Naive thymus-derived CD4-positive, alpha-beta T cell (primary cell): ENCODE measurements at places on chromosomes 4 and X. TPM values are rescaled to one million over a fixed set of nuclear protein-coding genes. Genes with fewer than 3 reads are reported as not detected.

DNA sequence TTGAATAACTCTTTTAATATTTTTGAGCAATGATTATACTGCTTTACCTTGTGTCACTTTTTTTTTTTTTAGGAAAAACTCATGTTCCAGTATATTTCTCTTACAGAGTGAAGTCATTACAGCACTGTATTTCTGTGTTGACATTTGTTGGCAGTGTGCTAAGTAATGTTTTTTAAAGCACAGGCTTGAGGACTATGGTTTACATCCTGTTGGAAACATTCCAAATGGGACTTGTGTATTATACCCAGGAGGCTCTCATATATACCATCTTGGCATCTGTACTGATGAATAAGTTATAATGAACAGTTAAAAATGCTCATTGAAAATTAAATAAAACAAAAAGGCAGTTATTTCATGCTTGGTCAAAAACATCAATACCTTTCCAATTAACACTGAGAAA lies 33.8 kb downstream of the CEP44 start:
- H3K4me3 ChIP-seq = no peak overlapping the region
- H3K27ac ChIP-seq = no peak overlapping the region
- DNase-seq = no peak

- H3K27me3 ChIP-seq = no peaks in the 10 kb centered on the region
- H3K4me3 ChIP-seq = no peak overlapping the region
Observed at GRCh38 chrX:139113708-139114107, 402.2 kb upstream of the FGF13 start.

DNA sequence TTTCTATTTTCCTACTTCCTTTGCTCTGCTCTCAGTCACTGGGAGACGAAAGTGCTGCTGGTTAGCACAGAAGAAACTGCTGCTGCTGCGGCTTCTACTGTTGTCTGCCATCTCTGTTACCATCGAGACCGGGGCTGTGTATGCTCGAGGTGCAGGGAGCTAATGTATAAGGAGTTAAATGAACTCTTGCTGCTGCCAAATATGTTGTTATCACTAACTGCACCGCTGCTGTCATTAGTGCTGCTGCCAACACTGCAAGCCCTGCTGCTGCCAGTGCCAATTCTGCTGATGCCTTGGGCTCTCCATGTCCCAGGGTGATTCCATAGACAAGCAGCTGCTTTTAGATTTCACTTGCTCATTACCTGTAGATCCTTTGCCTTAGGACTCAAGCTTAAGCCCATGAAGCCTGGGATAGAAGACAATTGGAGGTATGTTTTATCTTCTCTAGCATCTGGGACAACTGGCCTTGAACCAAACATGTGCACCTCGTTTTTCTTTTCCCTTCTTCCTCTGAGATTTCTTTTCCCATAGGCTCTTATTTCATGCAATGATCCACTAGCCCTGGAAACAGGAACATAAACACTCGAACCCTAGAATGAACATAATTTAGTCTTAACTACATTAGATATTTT lies 107.8 kb downstream of the CCSER1 start:
- DNase-seq = no peak
- no peak overlapping the region for H3K4me3 ChIP-seq
- no peak overlapping the region for H3K27ac ChIP-seq
- no peaks in the 10 kb centered on the region for H3K4me1 ChIP-seq
- no peaks in the 10 kb centered on the region for H3K36me3 ChIP-seq
- no peaks in the 10 kb centered on the region for H3K27me3 ChIP-seq

- no peak overlapping the region for H3K4me3 ChIP-seq
- H3K27ac ChIP-seq = no peak overlapping the region
- H3K36me3 ChIP-seq = no peaks in the 10 kb centered on the region
- no peak for DNase-seq
- H3K27me3 ChIP-seq = no peaks in the 10 kb centered on the region
Observed at GRCh38 chrX:78532363-78532762, 126.8 kb downstream of the RTL3 start.

- H3K4me3 ChIP-seq = no peak overlapping the region
- no peak for DNase-seq
- H3K36me3 ChIP-seq = no peaks in the 10 kb centered on the region
Observed at GRCh38 chrX:37767430-37767829, 12.4 kb upstream of the CYBB start.

DNA sequence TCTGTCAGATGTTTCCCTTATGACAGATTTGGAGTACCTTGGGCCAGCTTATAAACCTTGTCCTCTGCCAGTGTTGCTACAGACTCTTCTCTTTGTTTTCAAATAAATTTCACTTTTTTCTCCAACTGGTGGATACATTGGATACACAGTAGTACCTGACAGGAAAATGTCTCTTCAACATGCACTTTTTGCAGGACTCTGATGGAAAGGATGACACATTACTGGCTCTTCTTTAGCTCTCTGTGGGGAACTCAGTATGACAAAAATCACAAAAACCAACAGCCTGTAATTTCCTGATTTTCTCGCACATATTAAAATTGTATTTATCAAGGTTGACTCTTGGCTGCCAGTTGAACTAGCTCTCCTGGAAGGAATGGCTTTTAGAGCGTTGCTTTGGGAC lies 61.3 kb upstream of the GIMD1 start:
- no peaks in the 10 kb centered on the region for H3K27me3 ChIP-seq
- no peak overlapping the region for H3K4me3 ChIP-seq
- H3K36me3 ChIP-seq = no peaks in the 10 kb centered on the region
- no peak for DNase-seq

- H3K27ac ChIP-seq = no peak overlapping the region
- H3K4me1 ChIP-seq = no peaks in the 10 kb centered on the region
- no peak for DNase-seq
- H3K27me3 ChIP-seq = no peaks in the 10 kb centered on the region
Observed at GRCh38 chr4:95522682-95523530, 25.9 kb downstream of the UNC5C start.

DNA sequence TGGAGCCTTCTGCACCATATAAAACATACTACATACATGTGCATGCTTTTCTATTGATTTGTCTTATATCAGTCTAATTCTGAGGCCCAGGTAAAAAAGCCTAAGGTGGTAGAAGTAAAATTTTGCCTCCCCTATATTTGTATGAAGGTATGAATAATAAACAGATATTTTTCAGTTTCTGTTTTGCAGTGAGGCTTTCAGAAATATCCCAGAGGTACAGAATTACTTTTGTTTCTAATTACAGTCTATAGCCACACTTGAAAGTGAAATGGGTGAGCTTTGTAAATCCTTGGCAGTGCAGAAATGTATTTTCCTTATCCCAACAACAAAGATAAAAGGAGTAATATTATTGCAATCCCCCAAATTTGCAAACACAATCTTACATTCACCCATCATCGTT lies 59.5 kb downstream of the DDX60 start:
- H3K4me3 ChIP-seq = no peak overlapping the region
- DNase-seq = no peak
- H3K27me3 ChIP-seq = no peaks in the 10 kb centered on the region
- no peaks in the 10 kb centered on the region for H3K4me1 ChIP-seq
- H3K27ac ChIP-seq = no peak overlapping the region

DNA sequence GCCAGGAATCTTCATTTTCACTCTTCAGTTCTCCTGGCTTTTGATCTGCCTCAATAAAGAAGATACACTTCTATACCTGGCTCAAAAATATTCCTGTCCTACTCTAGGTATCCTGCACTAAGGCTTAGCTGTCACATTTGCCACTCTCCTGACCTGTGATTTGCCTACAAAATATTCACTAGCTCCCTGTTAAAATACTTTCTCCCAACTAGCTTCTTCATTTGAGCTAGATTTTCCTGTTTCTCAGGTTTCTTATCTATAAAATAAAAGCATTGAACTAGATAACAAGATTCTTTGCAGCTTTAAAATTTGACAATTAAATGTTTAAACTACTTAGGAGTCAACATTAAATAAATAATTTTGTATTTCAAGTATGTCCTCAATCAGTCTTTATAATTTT lies 53.2 kb downstream of the CHIC2 start:
- no peaks in the 10 kb centered on the region for H3K4me1 ChIP-seq
- H3K4me3 ChIP-seq = no peak overlapping the region
- no peaks in the 10 kb centered on the region for H3K36me3 ChIP-seq
- no peaks in the 10 kb centered on the region for H3K27me3 ChIP-seq
- no peak overlapping the region for H3K27ac ChIP-seq

DNA sequence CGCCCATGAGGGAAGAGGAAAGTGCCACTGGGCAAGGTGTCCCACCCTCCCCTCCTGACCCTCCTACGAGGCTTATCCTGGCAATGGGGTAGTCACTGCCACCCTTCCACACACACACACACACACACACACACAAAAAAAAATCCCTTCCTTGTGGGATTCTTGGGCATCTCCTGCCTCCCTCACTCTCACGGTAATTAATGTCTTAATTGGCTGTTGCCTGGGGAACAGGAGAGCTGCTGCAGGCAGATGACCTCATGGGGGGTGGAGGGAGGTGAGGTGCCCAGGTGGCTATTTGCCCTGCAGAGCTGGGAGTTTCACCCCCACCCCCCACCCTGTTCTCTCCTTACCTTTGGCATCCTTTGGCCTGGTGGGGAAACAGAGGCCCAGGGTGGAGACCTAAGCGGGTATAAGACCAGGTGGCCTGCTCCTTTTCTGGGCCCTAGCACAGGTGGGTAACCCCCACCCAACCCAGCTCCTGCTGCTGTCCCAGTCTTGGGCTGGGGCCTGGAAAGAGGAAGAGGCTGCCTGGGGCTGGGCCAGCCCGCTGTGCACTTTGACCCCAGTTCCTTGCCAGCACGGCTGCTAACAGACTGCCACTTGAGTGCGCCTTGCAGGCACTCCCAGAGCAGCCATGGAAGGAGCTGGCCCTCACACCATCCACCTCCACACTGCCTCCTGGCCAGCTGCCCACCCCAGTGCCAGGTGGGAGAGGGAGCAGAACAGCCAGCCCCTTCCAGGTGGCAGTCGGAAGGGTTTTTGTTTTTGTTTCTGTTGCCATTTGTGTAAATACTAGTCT lies 12.6 kb downstream of the EFNB1 start:
- no peaks in the 10 kb centered on the region for H3K27me3 ChIP-seq
- no peak overlapping the region for H3K4me3 ChIP-seq
- H3K4me1 ChIP-seq = no peaks in the 10 kb centered on the region
- H3K27ac ChIP-seq = no peak overlapping the region
- no peak for DNase-seq

DNA sequence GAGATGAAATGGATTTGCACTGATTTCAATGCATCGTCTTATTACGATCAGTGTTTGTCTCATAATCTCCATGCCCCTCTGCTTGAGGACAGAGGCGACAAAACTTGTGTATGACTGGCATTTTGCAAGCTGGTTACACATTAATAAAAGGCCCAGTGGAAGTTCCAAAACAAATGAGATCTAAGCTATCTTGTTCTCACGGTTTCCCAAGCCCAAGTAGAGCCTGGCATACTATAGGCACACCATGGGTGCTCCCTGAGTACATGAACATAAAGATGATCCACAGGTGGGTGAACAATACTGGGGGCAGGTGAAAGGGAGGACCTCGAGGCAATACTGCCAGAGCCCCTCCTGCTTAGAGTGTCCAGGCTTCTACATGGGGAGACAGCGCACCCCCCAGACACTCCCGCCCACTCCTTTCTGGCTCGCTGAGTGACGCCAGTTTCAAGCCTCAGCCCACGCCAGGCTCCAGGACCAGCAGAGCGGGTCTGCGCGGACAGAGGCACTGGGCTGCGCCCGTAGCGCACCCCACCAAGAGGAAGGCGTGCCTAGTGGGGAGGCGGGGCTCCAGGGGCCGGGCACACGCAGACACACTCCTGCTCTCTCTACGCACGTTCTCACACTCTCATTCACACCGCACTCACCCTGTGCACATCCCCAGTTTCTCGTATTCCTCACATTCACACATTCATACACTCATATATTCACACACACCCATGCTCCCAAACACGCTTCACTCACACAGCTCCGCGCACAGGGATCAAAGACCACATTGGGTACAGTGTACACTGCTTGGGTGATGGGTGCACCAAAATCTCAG lies 8.9 kb upstream of the GSX2 start:
- no peak overlapping the region for H3K27ac ChIP-seq
- no peaks in the 10 kb centered on the region for H3K4me1 ChIP-seq
- peaks cover 33% of the 10 kb centered on the region for H3K27me3 ChIP-seq
- no peak for DNase-seq

- H3K4me1 ChIP-seq = no peaks in the 10 kb centered on the region
- H3K27ac ChIP-seq = no peak overlapping the region
- no peak overlapping the region for H3K4me3 ChIP-seq
- no peaks in the 10 kb centered on the region for H3K27me3 ChIP-seq
Observed at GRCh38 chr4:39750216-39750615, 52.3 kb downstream of the UBE2K start.

DNA sequence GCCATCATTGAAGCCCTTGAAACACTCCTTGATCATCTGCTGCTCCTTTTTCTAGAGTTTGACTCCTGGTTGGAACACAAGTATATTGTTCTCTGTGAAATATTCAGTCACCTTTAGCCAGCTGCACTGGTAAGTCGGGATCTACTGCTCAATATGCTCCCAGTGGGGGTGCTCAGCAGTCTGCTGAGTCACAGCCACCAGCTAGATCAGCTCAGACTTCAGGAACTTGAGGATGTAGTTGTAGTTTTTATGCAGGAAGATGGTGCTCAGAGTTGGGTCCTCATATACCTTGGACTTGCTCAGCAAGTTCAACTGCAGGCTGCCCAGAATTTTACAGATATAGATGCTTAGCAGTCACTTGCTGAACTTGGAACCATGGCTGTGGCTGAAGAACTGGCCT lies 202.5 kb upstream of the RPL34 start:
- H3K27ac ChIP-seq = no peak overlapping the region
- no peak for DNase-seq
- no peak overlapping the region for H3K4me3 ChIP-seq
- no peaks in the 10 kb centered on the region for H3K36me3 ChIP-seq
- no peaks in the 10 kb centered on the region for H3K4me1 ChIP-seq

DNA sequence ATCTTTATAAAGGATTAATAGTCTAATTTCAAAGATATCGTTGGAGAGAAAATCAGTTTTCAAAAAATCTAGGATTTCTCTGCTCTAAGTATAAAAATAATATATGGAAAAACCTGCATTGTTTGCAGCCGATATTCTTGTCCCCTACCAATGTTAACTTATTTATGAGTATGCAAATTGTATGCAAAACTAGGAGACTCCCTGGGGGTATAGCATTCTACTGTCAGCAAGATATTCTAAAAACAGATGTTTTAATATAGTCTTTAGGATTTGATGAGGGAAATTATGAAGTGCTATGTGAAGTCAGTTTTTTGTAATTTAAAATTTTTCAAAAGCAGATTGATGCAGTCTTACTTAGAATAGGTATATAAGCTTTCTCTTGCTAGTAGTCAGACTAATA lies 40.9 kb downstream of the GK2 start:
- H3K4me3 ChIP-seq = no peak overlapping the region
- no peak for DNase-seq
- no peaks in the 10 kb centered on the region for H3K27me3 ChIP-seq
- H3K27ac ChIP-seq = no peak overlapping the region
- no peaks in the 10 kb centered on the region for H3K36me3 ChIP-seq

- no peaks in the 10 kb centered on the region for H3K36me3 ChIP-seq
- H3K27ac ChIP-seq = no peak overlapping the region
- no peaks in the 10 kb centered on the region for H3K27me3 ChIP-seq
- H3K4me1 ChIP-seq = no peaks in the 10 kb centered on the region
- no peak for DNase-seq
Observed at GRCh38 chr4:77209936-77210335, 52.9 kb downstream of the CCNG2 start.

The VSIG4 gene
- total RNA-seq = not detected in 2 replicates

The CORIN gene
- not detected for total RNA-seq

The NKX3-2 gene
- not detected for total RNA-seq

The PFKFB1 gene
- total RNA-seq = 0.98 TPM

The IL21 gene
- total RNA-seq = 5.5 and 7.3 TPM in 2 replicates

The ANXA10 gene
- not detected in 2 replicates for total RNA-seq

The CSAG1 gene
- total RNA-seq = not detected

The ARSJ gene
- total RNA-seq = 0.29 TPM

The SH3BP2 gene
- total RNA-seq = 22.7 TPM

The BMX gene
- not detected for total RNA-seq

The RBBP7 gene
- 95.6 TPM for total RNA-seq

The EGF gene
- total RNA-seq = not detected in 2 replicates

The TEX11 gene
- not detected for total RNA-seq

The EMCN gene
- not detected for total RNA-seq
